ENCODE measurements at places on chromosomes 1 and 21.

DNA sequence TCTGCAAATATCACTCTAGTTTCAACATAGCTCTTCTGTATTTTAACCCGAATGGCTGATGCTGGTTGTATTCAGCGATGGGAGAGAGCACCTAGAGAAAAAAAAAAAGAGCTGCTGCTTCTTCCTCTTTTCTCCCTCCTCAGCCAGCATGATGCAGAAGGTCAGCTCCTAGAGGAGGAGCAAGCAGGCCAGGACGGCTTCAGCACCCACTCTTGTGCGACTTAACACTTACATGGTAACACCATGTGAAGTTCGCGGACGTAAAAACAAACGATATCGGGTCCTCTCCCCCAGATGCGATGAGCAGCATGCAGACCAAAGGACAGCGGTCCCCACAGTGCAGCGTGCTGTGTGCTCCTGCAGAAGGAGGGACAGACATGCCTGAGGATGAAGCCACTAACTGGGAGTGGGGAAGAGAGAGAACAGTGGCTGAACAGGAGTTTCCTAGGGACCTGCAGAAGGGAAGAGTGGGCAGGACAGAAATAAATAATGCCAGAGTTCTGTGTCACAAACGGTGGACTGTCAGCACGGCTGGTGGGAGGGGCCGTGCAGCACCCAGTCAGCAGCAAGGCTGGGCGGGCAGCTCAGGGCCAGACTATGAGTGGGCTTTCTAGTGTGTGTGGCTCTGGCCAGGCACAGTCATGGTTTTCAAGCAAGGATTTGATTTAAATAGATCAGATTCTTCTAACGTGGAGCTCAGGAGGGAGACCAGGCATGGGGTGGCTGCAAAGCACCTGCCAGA is 11.4 kb upstream of the B3GALT5 start:
- no peak for DNase-seq

DNA sequence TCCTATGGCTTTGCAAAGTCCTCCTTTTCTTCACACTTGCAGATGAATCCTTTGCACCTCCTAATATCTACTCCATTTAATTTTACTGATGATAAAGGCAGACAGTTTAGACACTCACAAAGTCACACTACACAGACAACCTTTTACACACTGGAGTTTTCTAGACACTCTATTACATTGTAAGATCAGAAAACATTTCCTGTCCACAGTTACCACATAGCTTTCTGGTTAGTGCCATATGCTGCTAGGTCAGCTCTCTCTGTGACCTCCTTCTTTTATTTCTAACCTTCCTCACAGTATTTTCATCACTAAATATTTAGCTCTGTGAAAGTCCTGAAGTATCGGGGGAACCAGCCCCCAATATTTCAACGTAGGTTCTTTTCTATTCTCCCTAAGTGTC is 5.1 kb downstream of the SH2D1B start:
- no peak for DNase-seq

- peak; percentile 80 for DNase-seq
Measured at GRCh38 chr21:41425954-41426675, at the start of gene MX1. Gene MX1, plus strand, starts transcription at chr21:41426239. Its CDS starts 5,832 bp downstream, at chr21:41432071.

DNA sequence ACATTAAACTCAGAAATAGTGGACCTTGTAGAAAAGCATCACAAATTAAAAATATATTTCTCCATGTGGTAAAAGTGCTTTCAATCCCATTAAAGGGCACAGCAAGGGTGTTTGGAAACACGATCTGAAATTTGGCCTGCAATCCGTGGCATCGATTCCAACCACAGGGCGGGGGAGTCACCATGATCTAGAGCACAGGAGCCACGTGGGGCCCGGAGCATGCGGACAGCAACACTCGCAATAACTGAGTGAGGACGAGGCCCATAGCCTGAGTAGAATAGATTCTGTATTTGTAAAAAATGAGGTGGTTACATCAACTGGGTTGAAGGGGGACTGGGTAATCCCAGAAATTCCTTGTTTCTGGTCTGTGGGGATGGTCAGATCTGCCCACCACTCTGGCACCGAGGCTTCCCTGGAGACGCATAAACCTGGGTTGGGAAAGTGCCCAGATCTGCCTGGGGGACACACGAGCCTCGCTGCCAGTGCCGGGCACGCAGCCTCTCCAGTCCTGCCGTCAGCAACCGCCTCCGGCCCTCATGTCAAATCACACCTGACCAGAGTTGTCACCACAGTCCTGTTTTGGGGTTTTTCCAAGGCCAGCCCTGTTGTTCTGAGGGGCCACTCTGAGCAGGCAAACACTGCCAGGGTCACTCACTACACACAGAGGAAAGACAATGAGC is 104.3 kb downstream of the PGBD5 start:
- no peak for DNase-seq

- DNase-seq, result no peak
Measured at GRCh38 chr1:201307760-201308499, 24.6 kb downstream of the PKP1 start.

DNA sequence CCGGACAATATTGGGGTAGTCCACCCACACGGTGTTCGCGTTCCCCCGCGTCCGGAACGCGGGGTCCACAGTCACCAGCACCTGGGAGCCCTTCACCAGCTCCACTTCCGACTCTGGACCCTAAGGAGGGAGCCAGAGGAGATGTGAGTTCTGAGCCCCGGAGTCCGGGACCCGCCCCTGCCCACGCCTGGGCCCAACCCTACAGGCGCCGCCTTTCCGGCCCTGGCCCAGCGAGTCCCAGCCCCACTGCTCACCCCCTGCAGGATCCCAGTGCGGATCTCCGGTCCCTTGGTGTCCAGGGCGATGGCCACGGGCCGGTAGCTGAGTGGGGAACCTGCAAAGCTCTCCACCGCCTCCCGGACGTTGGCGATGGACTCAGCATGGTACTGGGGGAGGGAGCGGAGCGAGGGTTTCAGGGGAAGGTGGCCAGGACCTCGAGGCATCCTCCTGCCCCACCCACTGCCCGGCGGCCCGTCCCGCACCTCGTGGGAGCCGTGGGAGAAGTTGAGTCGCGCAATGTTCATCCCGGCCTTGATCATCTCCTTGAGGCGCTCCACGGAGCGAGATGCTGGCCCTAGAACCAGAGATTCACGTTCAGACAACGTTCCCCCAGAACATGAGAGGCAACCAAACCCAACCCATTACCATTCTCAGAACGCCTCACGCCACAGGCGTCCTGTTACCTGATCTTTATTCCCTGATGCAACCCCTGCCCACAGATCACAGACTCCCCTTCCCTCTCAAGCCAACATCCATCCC is 5.9 kb downstream of the PKLR start:
- DNase-seq, result no peak

DNA sequence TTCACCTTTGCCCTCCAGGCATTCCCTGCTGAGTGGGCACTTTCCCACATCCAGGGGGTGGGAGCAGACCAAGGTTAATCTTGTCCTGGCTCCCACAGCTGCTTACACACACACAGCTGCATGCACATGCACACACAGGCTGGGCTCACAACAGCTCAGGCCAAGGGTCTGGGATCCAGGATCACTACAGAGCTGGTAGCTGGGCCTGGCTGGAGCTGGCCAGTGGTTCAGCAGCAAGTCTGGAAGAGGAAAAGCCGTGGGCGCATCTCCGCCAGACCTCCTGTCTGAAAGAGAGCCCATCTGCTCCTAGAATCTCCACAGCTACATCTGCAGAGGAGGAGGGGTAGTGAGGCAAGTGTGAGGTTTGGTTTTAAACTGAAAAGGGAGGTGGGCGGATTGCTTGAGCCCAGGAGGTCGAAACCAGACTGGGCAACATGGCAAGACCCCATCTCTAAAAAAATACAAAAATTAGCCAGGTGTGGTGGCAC is 3.8 kb downstream of the CDK18 start:
- no peak for DNase-seq

- DNase-seq, result no peak
Measured at GRCh38 chr21:33810766-33811165, 104.8 kb downstream of the ATP5PO start.

GRCh38 chr1:207579436-207579799 is 65.5 kb upstream of the CR1L start:
- peak; percentile 24 for DNase-seq

DNA sequence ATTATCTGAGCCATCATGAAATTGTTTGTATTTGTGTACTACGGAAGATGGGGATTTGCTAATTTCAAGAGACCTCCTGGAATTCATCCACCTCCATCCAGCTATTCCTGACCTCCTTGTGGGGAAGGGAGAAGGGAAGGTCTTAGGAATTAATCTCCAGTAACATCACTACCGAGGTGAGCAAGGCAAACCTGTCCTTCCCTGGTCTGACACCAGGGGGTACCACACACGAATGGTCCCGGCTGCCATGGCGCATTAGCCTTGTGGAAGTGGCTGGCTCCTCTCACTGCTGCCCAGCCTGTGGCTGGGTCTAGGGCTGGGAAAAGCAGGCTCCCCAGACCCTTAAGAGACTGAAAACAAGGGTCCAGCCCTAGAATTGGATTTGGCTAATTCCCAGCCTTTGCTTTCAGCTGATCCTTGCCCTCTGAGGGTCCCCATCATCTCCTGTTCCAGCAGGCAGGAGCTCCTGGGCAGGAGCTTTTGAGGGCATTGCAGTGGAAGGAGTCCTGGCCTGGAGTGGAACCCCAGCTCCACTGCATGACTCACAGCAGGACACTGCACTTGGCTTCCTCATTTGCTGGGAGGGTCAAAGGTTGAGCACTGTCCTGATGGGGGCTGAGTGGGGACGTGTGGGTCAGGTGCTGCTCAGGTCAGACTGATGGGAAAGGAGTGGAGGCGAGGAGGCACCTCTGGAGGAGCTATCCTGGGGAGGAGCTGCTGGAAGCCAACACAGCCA is 34.8 kb downstream of the RIMS3 start:
- DNase-seq, result peak; percentile 54

DNA sequence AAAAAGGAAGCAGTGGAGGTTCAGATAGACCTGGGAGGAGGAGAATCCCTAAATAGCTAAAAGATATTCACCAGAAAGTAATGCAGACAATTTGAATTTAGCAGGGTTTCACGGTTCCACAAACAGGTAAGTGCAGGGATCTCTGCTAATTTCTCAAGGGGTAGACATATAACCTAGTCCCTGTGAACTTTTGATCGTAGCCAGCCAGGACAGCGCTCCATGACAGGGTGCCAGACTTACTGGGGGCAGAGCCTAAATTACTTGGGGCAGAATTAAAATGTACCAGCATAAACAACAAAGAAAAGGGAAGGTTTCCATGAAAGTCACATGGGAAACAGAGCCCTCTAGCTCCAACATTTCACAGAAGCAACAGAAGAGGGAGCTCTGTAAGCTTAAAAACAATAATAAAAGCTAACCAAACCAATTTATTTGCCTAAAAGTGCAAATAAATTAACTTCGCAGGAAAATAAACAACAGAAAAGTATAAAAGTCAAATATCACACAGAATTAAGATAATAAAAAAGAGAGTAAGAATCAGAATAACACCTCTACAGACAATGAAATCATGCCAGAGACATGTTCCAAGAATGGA is 198.3 kb downstream of the DUSP10 start:
- DNase-seq, result no peak

- DNase-seq, result no peak
Measured at GRCh38 chr1:179090522-179090921, 8.7 kb downstream of the TOR3A start.

DNA sequence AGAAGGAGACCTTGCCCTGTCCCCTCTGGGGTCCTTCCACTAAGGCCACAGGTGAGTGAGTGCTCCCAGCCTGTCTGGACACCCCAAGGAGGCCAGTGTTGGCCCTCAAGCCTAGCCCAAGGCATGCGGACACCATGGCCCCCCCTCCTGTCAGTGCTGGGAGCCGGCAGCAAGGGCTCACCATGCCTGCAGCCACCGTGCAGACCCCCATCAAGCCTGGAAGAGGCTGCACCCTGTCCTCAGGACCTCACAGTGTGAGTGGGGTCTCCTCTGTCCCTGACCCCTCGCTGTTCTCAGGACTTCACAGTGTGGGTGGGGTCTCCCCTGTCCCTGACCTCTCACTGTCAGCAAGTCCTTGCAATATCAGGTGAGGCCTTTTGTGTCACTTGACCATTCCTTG is 33.2 kb upstream of the PRSS38 start:
- DNase-seq, result no peak

DNA sequence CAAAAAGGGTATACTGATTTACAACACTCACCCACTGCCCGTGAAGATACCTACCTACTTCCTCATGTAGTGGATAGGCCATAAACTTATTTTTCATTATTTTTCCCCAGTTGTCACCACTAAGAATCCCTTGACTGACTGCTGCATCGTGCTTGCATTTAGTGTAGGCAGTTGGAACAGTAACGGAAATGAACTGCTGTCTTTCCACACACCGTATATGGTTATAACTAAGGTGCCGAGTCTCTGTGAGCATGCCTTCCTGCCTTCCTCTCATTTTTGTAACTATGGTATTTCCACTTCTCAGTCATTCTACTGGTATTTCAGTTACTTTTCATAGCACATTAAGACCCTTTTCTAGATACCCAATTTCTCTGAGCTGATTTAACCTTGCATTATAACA is 36.4 kb downstream of the SLC35F3 start:
- DNase-seq, result no peak

- DNase-seq, result no peak
Measured at GRCh38 chr1:82646888-82647287, 846.2 kb downstream of the ADGRL2 start.

GRCh38 chr1:193581341-193581740 is 394.9 kb upstream of the B3GALT2 start:
- DNase-seq, result no peak

- no peak for DNase-seq
Measured at GRCh38 chr1:229170778-229171505, 100.0 kb upstream of the RAB4A start.

GRCh38 chr1:156711011-156711817 is 5.8 kb upstream of the CRABP2 start:
- no peak for DNase-seq

DNA sequence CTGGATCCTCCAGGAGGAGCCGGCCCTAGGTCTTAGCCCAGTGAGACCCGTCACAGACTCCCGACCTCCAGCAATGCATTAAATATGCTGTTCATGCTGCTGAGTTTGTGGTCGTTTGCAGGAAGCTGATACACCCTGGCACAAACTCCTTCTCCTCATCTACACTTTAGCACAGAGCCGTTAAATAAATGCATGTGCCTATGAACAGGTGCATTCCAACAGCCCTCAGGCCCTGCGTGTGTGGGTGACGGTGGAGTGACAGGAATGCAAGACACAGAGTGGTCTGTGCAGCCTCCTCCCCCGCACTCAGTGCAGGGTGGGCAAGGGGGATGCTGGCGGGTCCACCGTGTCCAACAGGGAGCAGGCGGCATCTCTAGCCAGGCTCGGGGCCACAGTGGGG is 106.6 kb upstream of the TMPRSS2 start:
- no peak for DNase-seq

DNA sequence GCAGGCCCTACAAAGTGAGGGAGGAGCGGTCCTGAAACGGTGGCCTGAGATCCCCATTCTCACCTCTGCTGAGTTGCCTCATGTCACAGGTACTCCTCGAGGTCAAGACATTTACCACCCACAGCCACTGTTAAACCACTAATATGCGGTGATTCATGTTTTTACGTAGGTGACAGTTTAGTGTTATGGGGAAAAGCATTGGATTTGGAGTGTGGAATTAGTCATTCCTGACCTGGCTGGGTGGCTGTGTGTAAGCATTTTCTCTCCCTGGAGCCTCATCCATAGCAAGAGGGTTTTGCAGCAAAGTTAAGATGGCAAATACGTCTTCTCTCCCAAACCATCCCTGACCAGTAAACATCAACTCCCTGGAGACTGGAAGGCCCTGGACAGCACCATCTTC is 57.8 kb upstream of the KCNJ6 start:
- no peak for DNase-seq

GRCh38 chr1:13935336-13935735 is 235.3 kb downstream of the PRDM2 start:
- DNase-seq, result no peak

GRCh38 chr1:62436039-62436465 is 797 bp upstream of the USP1 start:
- no peak for DNase-seq

- DNase-seq, result no peak
Measured at GRCh38 chr1:156429313-156430060, 60.5 kb downstream of the RHBG start.
